ENCODE measurements at places on chromosomes 5 and 9. TPM values are rescaled to one million over a fixed set of nuclear protein-coding genes. Genes with fewer than 3 reads are reported as not detected.

- H3K27me3 ChIP-seq = no peaks in the 10 kb centered on the region
- peaks cover 6% of the 10 kb centered on the region for H3K36me3 ChIP-seq
- H3K4me1 ChIP-seq = peaks cover 30% of the 10 kb centered on the region
Measured at GRCh38 chr9:35660966-35661415, 2.9 kb downstream of the CCDC107 start.

GRCh38 chr5:98514215-98514614, 259.2 kb upstream of the RGMB start:
- H3K4me3 ChIP-seq = no peak overlapping the region
- no peaks in the 10 kb centered on the region for H3K27me3 ChIP-seq
- peaks cover 5% of the 10 kb centered on the region for H3K4me1 ChIP-seq
- H3K27ac ChIP-seq = no peak overlapping the region

GRCh38 chr9:78366827-78367226, 69.9 kb downstream of the PSAT1 start:
- H3K27me3 ChIP-seq = no peaks in the 10 kb centered on the region
- H3K4me1 ChIP-seq = no peaks in the 10 kb centered on the region
- peak; percentile 63 for DNase-seq
- no peak overlapping the region for H3K27ac ChIP-seq
- no peak overlapping the region for H3K4me3 ChIP-seq

DNA sequence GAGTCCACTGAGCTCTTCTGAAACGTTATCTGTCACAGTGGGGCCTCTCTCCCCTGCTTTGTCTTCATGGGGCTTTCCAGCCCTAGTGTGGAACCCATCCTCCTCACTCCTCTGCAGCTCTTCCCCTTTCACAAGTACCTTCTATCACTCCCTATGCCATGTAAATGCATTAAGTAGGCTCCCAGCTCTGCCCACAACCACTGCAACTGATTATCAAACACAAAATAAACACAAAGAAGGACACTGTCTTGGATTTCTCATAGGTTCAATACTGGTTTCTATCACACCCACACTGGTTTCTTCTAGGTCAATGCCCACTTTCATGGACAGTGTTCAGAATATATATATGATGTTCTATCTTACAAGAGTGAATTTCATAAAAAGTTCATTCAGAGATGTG, 139.4 kb downstream of the GNAQ start:
- H3K4me3 ChIP-seq = no peak overlapping the region
- no peaks in the 10 kb centered on the region for H3K27me3 ChIP-seq
- DNase-seq = no peak

DNA sequence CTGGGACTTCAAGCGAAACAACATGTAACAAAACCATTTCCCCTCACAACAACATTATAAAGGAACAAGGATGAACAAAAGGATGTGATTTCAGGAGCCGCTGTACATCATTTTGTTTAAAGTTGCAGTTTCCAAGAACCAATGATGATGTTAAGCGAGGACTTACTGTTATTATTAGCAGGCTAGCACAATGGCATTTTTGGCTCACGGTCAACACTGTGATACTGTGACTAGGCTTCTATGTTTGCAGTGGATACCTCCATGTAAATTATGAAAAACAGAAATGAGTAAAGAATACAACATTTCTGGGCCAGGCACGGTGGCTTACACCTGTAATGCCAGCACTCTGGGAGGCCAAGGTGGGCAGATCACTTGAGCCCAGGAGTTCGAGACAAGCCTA, 113.0 kb downstream of the AUH start:
- H3K36me3 ChIP-seq = no peaks in the 10 kb centered on the region
- no peak for DNase-seq

DNA sequence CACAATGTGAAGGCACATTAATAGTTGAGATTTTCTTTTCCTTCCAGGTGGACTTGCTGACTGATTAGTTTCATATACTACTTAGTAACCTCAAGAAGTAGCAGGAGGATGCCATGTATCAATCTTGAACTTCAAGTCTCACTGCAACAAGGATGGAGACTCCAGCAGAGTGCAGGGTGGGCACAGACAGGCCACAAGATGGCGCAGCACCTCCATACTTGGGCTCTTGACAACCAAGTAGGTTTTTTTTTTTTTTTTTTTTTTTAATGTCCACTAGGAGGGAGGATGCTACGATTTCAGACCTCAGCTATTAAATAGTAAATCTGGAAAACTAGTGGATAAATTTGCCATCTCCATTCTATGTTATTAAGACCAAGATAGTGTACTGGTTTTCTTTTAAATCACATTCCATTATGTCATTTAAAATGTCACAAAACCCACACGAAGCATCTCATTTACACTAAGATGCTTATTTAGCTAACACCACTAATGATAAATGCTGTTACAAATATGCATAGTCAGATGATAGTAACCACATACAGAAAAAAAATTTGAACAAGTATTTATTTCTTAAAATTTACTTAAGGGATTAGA, 58.6 kb downstream of the IL6ST start:
- peaks cover 4% of the 10 kb centered on the region for H3K36me3 ChIP-seq
- no peaks in the 10 kb centered on the region for H3K4me1 ChIP-seq
- DNase-seq = peak; percentile 75
- H3K27me3 ChIP-seq = no peaks in the 10 kb centered on the region

GRCh38 chr5:150514708-150515211, 6.8 kb downstream of the NDST1 start:
- H3K4me1 ChIP-seq = peaks cover 76% of the 10 kb centered on the region
- H3K27ac ChIP-seq = peak overlapping the region; percentile 88
- no peaks in the 10 kb centered on the region for H3K27me3 ChIP-seq
- peak overlapping the region; percentile 3 for H3K4me3 ChIP-seq
- H3K36me3 ChIP-seq = peaks cover 3% of the 10 kb centered on the region

- H3K27me3 ChIP-seq = no peaks in the 10 kb centered on the region
- H3K27ac ChIP-seq = peak overlapping the region; percentile 99
- H3K36me3 ChIP-seq = no peaks in the 10 kb centered on the region
- DNase-seq = peak; percentile 76
- H3K4me3 ChIP-seq = no peak overlapping the region
Measured at GRCh38 chr9:4292781-4293180, 7.1 kb downstream of the GLIS3 start.

DNA sequence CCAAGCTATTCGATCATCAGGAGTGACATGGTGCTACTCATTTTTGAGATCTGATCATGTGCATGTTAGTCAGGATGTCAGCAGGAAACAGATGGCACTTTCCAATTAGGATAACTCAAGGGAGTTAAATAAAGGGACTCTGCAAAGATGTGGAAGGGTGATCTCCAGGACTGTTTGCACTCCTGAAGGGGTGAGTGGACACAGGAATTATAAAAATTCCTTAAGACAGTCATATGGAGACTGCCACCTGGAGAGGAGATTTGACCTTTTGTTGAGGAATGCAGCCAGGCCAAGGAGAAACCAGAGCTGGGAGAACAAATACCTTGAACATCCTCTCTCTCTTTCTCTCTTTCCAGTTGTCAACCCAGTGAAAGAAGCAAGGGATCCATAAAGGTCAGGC, 189.1 kb downstream of the GABRG2 start:
- H3K4me3 ChIP-seq = no peak overlapping the region
- no peak overlapping the region for H3K27ac ChIP-seq
- no peaks in the 10 kb centered on the region for H3K4me1 ChIP-seq

DNA sequence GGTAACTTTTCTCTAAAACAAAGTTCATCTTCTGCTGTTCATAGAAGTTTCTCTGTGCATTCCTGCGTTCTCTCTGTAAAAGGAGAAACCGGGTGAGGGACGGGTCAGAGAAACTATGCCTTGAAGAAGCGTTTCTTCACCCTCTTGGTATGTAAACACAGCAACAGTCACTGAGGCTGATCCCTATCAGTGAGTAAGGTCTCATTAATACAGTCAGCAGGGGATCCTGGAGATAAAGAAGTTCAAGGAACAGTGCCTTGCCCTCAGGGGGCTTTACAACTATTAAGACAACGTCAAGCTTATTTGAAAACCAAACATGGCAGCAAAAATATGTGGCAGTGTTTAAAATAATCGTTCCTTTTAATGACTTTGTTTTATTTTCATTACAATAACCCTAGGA, 202.9 kb upstream of the IL12B start:
- H3K4me3 ChIP-seq = no peak overlapping the region
- H3K36me3 ChIP-seq = no peaks in the 10 kb centered on the region
- no peaks in the 10 kb centered on the region for H3K27me3 ChIP-seq

- no peak overlapping the region for H3K4me3 ChIP-seq
- no peaks in the 10 kb centered on the region for H3K36me3 ChIP-seq
- H3K27ac ChIP-seq = peak overlapping the region; percentile 54
- no peaks in the 10 kb centered on the region for H3K27me3 ChIP-seq
- DNase-seq = peak; percentile 76
Measured at GRCh38 chr5:33091571-33092363, 349.0 kb upstream of the TARS1 start.

DNA sequence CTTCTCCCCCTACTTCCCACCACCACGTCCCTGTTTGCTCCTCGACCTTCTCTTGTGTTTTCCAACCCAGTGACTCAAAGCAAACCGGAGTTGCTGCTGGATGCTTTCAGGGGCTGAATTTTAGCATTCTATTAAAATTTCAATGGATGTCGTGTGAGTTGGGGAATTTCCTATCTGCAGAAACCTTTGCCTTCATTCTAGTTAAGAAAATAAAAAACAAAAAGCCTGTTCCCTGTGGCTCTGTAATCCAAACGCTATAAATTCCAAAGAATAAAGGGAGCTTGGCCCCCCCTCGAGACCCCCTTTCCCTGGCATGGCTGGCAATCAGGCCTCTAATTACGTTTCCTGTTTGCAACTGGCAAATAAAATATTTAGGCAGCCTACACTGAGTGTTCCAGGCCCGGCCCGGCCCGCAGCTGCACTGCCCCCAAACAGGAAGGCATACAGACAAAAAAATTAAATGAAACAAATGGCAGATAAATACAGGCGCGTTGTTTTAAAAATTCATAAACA, 139.4 kb upstream of the PPP1R26 start:
- H3K36me3 ChIP-seq = no peaks in the 10 kb centered on the region
- DNase-seq = no peak
- H3K27ac ChIP-seq = no peak overlapping the region

GRCh38 chr5:169354263-169354662, 53.3 kb upstream of the SLIT3 start:
- DNase-seq = peak; percentile 50
- H3K36me3 ChIP-seq = no peaks in the 10 kb centered on the region
- peaks cover 30% of the 10 kb centered on the region for H3K4me1 ChIP-seq
- H3K4me3 ChIP-seq = no peak overlapping the region
- H3K27me3 ChIP-seq = no peaks in the 10 kb centered on the region

ATOSB gene
- total RNA-seq = 76.9 TPM

AJM1 gene
- 4.2 TPM for total RNA-seq

MPDZ gene
- total RNA-seq = 31.0 TPM

PTGES gene
- total RNA-seq = 1.2 TPM

SPATA31E1 gene
- not detected for total RNA-seq

MYOT gene
- total RNA-seq = not detected

KIF20A gene
- total RNA-seq = 2.7 TPM

All from astrocyte (in vitro differentiated cells and primary cell).